ENCODE measurements at places on chromosomes 13 and 19.

DNA sequence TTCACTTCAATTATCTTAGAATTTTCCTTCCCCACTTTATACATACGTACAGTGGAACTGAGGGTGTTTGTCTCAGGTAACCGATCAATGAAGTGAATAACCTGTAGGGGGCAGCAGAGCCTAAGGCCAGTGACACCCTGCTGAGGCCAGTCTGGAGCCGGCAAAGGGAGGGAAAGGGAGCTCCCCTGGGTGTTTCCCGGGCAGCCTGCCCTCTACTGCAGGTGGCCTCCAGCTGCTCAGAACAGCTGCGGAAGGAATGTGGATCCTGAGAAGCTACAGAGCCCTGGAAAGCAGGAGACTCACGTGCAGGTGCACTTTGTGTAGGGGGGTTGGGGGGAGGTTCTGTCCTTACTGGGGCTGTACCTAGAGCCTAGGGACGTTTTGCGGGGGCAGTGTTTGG, 832 bp upstream of the ZNF491 start:
- peak; percentile 48 for DNase-seq

- DNase-seq, result no peak
These were observed 673.8 kb downstream of the PCDH9 start for GRCh38 chr13:66556306-66556705.

- no peak for DNase-seq
These were observed 922 bp downstream of the EBPL start for GRCh38 chr13:49690133-49690994.

- no peak for DNase-seq
These were observed 9.1 kb downstream of the ATP8A2 start for GRCh38 chr13:25380741-25381324.

- DNase-seq, result no peak
These were observed 11.0 kb upstream of the ZNF492 start for GRCh38 chr19:22622901-22623840.

GRCh38 chr19:45765702-45766295, 3.3 kb downstream of the SIX5 start:
- no peak for DNase-seq

GRCh38 chr13:76991432-76991795, 467 bp upstream of the CLN5 start:
- peak; percentile 46 for DNase-seq

DNA sequence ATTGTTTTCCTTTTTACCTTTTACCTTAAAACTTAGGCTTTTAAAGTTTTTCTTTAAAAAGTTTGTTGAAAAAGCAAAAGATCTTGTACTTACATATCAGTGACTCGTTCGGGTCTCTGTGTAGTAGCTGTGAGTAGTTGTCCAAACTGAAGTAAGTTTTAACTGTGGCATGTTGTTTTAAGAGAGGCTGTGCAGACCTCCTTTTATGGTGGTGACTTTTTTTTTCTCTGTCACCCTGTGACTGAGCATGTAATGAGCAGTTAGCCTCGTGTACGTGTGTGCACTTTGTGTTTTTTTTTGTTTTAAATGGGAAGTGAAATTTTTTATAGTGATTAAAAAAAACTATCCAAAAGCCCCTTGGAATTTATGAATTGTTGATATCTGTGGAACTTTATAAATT, at the start of gene GPR183:
Gene GPR183 (minus strand): TSS at position 153 of the 400 bp plus-strand sequence. CDS start 11,254 bp downstream, outside the sequence.
- no peak for DNase-seq

DNA sequence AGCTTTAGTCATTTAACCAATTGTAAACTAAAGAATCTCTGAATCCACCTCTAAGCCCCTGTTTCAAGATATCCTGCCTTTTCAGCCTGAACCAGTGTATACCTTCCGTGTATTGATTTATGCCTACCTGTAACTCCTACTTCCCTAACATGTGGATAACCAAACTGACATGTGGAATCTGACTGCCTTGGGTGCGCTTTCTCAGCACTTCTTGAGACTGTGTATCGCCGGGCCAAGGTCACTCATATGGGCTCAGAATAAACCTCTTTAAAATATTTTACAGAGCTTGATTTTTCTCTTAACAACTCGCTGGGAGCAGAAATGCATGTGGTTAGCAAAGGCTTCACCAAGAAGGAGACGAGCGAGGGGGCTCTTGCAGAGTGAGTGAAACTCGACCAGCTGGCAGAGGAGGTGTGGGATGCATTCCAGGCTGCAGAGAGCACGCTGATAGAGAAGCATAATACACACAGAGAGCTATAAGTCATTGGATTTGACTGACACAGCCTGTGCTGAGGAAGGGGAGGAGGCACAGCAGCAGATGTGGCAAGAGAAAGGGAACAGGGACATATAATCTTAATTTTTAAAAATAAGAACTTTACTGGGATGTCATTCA, 268.2 kb upstream of the MAB21L1 start:
- no peak for DNase-seq

GRCh38 chr19:29714953-29715700, at the start of gene C19orf12:
TSS of gene C19orf12 (minus strand) at chr19:29715261. CDS start at chr19:29708413, 6,848 bp downstream.
- DNase-seq, result no peak

GRCh38 chr13:65892859-65893258, 1337.3 kb downstream of the PCDH9 start:
- DNase-seq, result no peak

DNA sequence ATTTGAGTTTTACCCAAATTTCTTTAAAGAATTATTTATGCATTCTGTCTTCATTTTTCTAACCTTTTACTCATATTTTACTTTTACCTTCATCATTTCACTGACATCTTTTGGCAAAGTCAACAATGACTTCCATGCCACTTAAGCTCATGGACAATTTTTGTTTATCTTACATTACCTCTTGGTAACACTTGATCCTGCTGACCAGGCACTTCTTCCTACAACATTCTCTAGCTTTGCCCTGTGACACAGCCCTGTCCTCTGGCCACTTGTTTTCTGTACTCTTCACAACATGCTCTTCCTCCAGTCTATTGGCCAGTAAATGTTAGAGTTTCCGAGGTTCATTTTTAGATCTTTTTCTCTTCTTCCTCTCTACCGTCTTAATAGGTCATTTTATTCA, 377.2 kb downstream of the SUCLA2 start:
- DNase-seq, result no peak

- DNase-seq, result no peak
These were observed 43.8 kb downstream of the PEPD start for GRCh38 chr19:33477781-33478180.

- no peak for DNase-seq
These were observed 60.2 kb upstream of the KL start for GRCh38 chr13:32955881-32956594.

GRCh38 chr19:12596485-12596884, 14.1 kb downstream of the ZNF490 start:
- DNase-seq, result no peak

- DNase-seq, result no peak
These were observed 12.4 kb downstream of the SBNO2 start for GRCh38 chr19:1161716-1162115.

GRCh38 chr13:43965459-43965845, 85.7 kb downstream of the LACC1 start:
- no peak for DNase-seq

- no peak for DNase-seq
These were observed 16.4 kb downstream of the MAB21L1 start for GRCh38 chr13:35460061-35460460.

DNA sequence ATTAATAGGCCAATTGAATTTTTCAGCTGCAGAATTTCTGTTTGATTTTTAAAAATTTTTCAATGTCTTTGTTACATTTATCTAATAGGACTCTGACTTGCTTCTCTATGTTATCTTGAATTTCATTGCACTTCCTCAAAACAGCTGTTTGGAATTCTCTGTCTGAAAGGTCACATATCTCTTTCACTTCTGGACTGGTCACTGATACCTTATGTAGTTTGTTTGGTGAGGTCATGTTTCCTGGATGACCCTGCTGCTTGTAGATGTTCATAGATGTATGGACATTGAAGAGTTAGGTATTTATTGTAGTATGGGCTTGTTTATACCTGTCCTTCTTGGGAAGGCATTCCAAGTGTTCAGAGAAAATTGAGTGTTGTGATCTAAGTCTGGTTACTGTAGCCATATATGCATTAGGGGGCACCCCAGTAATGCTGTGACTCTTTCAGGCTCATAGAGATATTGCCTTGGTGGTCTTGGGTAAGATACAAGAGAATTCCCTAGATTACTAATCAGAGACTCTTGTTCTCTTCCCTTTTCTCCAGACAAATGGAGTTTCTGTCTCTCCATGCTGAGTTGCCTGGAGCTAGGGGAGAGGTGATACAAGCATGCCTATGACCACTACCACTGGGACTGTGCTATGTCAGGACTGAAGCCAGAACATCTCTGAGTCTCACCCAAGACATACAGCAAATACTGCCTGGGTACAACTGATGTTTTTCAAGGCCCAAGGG, 27.8 kb downstream of the RFC3 start:
- DNase-seq, result no peak

DNA sequence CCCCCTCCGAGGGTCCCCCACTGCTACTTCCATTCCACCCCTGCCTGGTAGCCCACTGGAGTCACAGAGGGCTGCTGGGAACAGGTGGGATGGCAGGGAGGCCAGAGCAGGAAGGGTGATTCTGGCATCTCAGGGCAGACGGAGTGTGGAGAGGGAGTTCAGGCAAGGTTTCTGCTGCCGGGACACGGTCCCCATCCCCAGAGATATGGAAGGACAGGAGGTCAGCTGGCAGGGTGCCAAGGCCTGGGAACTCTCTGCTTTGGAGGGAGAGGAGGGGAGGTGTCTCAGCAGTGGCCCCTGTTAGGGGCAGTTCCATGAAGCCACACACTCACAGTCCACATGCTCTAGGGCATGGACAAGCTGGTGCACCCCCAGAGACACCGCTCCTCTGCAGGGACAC, 68.1 kb downstream of the CHST8 start:
- DNase-seq, result no peak

DNA sequence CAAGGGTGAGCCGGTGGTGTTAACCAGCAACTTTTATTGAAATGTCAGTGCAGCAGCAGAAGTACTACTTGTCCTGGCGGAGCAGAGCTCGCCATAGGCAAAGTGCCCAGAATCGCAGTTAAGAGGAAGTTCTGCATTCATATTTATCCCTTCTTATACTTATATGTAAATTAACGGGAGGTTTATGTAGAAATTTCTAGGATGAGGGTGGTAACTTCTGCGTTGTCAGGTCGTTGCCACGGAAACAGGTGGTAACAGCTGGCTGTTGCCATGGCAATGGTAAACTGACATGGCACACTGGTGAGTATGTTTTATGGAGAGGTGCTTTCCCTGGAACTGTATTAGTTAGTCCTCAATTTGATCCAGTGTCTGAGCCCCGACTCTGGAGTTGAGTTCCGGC, 2494.9 kb upstream of the PCDH20 start:
- DNase-seq, result no peak

DNA sequence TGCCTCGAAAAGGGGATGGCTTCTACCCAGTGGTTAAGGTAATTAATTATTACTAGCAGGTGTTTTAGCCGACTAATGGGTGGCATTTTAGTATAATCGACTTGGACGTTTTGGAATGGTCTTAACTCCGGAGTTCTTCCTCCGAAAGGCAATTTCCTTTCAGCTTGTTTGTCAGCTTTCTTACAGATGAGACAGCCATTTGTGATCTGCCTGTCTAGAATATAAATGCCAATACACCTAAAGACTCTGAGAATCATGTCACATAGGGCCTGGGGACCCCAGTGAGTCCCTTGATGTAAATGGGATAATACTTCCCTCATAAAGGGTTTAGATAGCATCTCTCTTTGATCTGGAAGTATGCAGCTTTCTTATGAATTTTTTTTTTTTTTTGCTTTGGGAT, 41.9 kb upstream of the PSG9 start:
- no peak for DNase-seq

GRCh38 chr13:112637017-112637801, 49.3 kb upstream of the TUBGCP3 start:
- DNase-seq, result no peak

- no peak for DNase-seq
These were observed 2.3 kb downstream of the CEACAM18 start for GRCh38 chr19:51480590-51480989.

DNA sequence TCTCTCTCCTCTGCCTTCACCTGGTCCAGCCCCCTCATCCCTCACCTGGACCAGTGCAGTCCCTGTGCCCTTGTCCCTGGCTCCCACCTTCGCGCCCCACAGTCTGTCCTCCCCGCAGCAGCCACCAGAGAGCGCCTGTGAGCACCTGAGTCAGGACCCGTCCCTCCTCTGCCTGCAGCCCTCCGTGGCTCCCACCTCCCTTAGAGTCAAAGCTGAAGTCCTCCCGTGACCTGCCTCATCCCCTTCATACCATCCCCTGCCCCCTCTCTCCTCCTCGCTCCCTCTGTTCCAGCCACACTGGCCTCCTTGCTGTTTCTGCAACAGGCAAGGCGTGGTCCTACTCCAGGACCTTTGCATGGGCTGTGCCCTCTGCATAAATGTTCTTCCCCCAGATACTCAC, 10.3 kb downstream of the CELF5 start:
- DNase-seq, result no peak

DNA sequence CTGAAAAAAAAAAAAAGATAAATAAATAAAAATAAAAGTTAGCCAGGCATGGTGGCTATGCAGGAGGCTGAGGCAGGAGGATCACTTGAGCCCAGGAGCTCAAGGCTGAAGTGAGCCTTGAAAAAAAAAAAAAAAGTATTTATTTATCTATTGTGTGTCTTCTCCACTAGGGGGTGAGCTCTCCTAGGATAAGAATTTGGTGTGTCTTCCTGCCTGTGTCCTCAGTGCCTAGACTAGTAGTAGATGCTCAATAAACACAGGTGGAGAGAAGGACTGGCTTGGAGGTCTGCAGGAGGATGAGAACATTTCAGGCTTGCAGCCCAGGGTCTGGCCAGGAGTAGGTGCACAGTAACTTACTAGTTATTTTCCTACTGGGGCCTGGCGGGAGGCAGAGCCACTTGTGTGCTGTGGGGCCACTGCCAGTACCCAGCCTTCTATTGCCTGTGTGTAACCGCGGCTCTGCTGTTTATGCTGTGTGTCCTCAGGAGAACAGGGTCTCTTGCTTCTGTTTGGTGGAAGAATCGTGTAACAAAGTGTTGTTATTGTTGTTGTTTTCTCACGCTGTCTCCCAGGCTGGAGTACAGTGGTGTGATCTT, 5.4 kb downstream of the LMTK3 start:
- DNase-seq, result no peak

- DNase-seq, result no peak
These were observed 53.0 kb upstream of the ZNF254 start for GRCh38 chr19:24033963-24034342.

- no peak for DNase-seq
These were observed 14.9 kb upstream of the C2CD4C start for GRCh38 chr19:423691-424466.

DNA sequence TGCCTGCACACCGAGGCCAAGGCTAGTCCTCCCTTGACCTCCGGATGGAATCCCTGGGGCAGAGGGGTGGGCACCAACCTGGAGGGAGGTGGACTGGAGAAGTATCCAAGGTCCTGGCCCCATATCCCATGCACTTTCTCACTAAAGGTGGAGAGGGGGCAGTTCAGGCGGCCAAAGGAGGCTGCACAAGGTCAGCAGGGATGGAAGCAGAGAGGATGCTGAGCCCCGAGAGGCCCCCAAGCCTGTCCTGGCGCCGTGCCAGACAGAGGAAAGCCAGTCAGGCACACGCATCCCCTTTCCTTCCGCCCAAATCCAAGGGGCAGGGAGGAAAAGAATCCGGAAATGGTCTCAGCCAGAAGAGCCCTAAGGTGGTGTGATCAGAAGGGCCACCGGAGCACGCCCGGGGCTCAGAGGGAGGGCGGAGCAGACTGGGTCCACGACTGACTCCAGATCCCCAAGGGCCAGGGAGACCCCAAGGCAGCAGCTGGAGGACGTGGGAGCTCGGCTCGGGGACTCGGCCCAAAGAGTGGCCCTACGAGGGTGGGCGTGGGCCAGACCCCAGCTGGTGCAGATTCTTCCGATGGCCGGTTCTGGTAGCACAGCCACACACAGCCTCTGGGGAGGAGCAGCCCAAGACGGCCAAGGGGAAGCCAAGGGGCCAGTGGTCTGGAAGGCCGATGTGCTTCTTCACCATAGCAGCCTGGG, 60.0 kb downstream of the MLLT1 start:
- no peak for DNase-seq
